ENCODE measurements at places on chromosomes 7 and 10.

GRCh38 chr7:3648276-3648675, 347.2 kb downstream of the SDK1 start:
- peak; percentile 78 for DNase-seq

DNA sequence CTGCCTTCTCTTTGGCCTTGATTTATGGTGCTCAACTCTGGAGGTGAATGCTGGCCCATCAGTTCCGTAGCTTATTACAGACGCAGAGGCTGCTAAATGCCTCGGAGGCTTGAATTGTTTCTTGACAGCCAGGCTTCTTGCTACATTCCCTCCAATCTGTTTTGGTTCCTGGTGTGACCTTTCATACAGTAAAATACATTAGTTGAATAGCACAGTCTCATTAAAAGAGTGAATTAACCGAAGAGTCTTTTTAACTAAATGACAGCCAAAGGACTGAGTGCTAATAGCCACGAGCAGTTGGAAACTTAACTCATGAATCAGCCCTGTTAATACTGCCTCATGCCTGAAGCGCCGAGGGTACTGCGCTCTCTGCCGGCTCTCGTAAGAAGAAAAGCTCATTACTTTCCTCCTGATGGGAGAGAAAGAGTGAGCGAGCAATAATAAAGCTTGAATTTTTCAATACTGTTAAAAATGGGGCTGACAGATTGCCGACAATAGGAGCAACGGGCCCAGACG, 236.4 kb upstream of the GPR26 start:
- peak; percentile 33 for DNase-seq

- peak; percentile 55 for DNase-seq
Observed at GRCh38 chr7:4682621-4683042, 537 bp downstream of the FOXK1 start.

GRCh38 chr7:91894781-91895480, 14.4 kb upstream of the MTERF1 start:
- DNase-seq, result no peak

DNA sequence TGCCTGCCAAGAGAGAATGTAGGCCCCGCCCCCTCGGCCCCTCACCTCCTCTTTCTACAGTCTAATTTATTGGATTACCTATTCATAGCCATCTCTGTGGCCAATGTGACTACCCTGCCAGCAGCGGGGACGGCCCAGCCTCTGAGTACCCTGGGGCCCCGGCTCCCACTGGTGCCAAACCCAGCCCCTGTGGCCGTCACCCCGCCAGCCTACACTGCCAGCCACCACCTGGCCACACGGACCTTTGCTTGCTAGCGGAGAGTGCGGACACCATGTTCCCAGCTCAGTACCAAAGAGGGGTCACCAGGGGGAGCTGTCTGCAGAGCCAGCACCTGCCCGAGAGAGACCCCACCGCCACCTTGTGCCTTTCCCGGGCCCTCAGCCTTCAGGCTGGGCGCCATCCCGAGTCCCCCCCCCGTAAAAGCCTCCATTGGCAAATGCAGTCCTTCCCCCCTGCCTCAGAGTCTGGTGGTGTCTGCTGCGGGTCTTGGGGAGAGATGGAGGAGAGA, 511.1 kb downstream of the ZNF37A start:
- no peak for DNase-seq

Data from trophoblast cell (in vitro differentiated cells and primary cell).